CD4-positive, alpha-beta T cell treated with Interleukin-17A for 4 hours (primary cell): ENCODE measurements at places on chromosomes 2 and 18.

DNA sequence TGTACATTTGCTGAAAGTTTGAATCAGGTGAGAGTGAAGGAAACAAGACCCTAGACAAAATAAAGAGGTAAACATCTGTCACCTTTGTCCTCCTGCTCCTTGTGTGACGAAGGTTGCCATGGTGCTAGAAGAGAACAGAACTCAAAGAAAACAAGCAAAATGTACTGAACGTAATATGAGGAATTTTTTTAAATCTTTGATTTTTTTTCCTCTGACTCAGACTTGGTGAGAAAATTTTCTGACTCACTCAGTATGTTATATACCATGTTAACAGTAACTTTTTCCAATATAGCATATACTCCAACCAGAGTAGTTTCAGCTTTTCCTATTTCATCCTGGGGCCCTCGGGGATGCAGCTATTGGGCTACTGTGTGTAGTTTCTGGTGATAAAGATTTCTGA lies 2114.6 kb upstream of the PIK3C3 start:
- no peak for DNase-seq

GRCh38 chr2:201701646-201702045 lies 3.2 kb upstream of the MPP4 start:
- DNase-seq = no peak

- DNase-seq = no peak
These were observed 376.7 kb upstream of the SOX11 start for GRCh38 chr2:5315512-5315911.

DNA sequence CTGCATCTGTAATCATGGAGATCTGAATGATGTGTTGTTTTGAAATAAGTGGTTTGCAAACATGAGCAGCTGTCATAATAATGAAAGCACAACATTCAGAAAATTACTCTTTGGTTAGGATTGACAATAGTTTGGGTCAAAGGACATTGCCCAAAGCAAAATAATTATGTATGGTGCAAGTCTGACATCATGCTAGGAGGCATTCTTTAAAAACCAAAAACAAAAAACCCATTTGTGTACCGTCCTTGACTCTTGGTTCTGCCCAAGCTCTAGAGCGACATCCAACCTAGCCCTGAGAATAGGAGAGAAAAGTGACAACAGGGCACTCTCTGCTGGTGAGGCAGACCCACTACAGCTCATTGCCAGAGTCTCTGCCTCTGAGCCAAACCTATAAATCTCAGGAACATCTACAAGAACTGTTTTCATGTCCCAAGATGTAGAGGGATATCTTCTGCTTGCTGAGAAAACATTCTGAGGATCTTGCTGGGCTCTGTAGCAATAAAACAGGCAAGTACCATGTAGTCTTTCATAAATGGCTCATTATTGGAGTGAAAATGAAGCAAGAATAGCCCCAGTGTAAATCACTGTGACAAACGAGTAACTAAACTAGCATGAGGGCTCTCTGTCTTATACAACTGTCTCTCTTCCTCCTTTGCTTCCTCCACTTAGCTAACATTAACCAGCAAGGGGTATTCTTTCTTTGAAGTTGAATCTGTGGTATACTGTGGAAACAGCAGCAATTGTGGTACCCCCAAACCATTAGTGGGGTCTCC lies 266.8 kb upstream of the CXCR4 start:
- peak; percentile 65 for DNase-seq
